ENCODE measurements at places on chromosomes 7 and 10.

DNA sequence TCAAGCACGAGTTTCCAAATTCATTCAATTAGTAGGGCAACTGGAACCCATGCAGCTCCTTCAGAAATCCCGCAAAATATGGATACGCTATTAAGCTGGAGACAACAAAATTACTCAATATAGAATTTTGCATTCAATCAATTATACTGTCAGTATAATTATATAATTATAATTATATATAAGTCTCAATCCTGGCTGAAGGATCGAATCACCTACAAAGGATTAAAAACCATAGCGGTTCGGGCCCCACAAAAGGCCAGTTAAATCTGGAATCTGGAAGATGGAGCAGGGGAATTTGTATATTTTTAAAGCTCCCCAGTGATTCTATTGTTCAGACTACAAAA is 55.7 kb downstream of the FHIP2A start:
- DNase-seq = no peak

DNA sequence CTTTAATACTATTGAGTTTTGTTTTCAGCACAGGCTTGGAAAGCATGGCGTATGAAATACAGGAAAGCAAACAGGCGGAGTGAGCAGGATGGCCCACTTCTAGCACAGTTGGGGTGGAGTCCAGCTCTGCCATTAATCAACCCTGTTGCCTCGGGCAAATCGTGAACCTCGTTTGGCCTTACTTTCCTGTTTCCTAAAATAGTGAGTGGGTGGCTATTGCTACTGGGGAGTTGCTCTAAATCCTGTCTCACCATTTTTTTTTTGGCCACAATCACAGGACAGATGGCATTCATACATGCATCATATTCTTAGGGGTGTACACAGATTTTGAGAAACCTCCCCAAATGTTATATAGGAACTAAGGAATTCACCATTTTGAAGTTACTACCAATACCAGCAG is 157.8 kb downstream of the ANLN start:
- no peak for DNase-seq

- DNase-seq = no peak
These were observed 12.5 kb upstream of the NKX6-2 start for GRCh38 chr10:132798403-132798802.

DNA sequence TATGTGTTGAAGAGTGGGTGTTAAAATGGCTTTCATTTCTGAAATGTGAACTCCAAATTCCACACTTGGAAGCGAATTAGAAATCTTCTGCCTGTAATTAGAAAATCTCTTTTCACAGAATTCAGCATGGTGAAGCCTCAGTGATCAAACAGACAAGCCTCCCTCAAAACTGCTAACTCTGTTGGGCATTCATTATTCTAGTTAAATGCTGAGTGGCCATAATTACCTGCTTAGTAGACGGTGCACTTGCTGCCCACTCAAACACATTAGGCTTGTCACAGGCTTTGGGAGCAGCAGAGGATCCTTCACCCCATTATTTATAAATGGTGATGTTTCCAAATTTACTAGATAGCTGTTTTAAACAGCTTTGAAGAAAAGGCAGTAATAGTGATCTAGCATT is 177.2 kb upstream of the PCLO start:
- DNase-seq = no peak

DNA sequence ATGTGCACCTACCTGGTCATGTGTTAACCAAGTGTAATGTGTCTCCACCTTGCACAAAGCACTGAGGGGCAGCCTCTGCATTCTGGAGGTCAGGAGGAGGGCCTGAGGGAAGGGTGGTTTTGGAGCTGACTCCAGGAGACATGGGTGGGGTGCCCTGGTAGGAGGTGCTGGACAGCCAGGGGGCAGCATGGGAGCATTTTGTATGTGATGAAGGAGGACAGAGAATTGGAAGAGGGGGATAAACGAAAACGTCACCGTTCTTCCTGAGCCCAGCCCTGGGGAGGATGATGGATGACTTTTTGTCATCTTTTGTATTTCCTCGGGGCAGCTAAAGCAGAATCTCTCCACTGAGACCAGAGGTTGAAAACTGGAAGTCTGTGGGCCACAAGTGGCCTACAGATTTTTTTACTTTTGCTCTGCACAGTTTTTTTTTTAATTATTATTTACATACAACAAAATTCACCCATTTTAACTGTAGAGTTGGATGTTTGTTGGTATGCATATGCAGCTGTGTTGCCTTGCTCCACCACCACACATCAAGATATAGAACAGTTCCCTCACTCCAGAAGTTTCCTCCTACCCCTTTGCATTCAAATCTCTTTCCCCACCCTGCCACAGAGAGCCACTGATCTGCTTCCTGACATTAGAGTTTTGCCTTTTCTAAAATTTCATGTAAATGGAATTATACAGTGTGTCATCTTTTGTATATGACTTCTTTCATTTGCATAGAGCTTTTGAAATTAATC is 242.5 kb downstream of the VTI1A start:
- peak; percentile 14 for DNase-seq

DNA sequence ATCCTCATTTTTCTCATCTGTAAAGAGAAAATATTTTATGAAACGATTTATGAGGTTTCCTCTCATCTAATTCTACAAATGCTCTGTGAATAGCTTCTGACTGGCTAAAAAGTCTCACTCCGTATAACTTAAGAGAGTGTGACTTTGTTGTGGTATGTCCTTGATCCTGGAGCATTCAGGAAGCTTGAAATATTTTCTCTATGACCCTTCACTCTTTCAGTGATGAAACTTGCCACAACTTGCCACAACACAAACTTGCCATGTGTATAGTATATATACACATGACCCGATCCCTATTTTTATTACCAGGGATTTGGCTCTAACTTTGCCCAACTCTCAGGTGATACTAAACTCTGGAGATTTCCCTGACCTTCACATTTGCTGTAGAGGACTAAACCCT is 74.1 kb downstream of the TES start:
- DNase-seq = no peak

- DNase-seq = no peak
These were observed 334.8 kb downstream of the WDR11 start for GRCh38 chr10:121185816-121186455.

DNA sequence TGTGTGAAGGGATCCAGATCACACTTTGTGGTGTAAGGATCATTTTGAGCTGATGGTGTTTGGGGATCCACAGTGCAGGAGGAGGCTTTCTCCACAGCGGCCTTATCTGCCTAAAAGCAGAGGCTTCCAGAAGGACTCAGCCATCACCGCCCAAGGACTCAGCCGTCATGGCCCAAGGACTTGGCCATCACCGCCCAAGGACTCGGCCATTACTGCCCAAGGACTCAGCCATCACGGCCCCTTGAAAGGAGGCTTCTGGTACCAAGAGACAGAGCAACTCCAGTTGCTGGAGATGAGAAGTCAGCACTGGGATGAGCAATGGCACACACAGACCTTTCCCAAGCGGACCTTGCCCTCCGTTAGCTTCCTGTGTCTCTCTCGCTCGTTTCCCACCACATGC is 6.0 kb upstream of the CFAP46 start:
- no peak for DNase-seq

DNA sequence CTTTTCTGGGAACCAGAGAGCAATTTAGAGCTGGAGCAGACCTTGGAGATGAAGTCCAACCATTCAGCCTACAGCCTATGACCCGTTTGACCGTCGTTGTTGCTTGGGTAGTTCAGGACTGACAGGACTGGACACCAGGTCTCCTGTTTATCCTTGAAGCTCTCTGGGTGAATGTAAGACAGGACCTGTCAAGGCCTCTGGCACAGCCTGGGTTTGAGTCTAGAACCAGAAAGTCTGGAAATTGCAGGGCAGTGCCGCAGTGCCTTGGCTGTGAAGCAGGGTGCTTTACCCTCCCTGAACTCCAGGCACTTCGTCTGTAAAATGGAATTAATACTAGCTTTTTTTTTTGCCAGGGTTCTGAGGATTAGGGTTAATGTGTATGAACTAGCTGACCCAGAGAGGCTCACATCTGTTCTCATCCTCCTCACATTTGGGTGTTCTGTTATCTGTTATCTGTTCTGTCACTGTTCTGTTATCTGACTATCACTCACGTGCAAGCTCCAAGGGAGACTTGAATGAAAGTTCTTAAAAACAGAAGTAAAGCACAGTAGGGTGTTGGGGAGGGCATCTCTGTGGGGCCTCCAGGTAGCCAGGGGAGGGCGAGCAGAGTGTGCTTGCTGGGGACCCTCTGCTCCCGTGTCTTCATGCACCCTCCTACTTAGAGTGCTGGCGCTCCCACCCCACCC is 9.9 kb downstream of the BLVRA start:
- DNase-seq = no peak

DNA sequence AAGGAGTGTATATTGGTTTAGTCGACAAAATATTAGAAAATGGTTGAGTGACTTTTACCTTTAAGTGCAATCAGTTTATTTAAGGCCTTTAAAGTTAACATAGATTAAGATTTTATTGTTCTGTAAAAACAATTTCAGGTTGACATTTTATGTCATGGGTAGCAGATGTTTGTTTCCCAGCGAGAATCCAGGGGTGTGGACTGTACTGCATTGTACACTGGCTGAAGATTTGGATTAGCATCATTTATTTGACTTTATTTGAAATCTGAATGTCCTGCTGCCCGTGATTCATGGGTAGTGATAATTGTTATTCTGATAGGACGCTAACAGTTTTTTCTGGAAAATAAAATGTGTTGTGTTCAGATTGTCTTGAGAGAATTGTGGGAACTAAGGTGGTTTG is 39.3 kb downstream of the RBM33 start:
- DNase-seq = no peak

DNA sequence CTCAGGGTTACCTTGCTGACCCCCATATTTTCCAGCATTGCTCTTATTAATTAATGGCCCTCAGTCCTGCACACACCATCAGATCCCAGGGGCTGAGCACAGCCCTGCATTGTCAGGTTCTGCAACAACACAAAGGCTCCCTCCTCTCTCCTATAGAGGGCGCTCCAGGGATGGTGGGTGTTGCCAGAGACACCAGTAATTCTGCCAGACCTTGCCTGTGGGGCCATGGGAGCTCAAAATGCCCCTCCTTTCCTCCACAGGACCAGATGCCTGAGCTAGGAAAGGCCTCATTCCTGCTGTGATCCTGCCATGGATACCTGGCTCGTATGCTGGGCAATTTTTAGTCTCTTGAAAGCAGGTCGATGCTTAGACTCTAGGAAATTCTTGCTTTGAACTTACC is 42.8 kb upstream of the PRSS58 start:
- DNase-seq = peak; percentile 62

GRCh38 chr10:132589681-132590080 is 52.1 kb downstream of the INPP5A start:
- DNase-seq = no peak

DNA sequence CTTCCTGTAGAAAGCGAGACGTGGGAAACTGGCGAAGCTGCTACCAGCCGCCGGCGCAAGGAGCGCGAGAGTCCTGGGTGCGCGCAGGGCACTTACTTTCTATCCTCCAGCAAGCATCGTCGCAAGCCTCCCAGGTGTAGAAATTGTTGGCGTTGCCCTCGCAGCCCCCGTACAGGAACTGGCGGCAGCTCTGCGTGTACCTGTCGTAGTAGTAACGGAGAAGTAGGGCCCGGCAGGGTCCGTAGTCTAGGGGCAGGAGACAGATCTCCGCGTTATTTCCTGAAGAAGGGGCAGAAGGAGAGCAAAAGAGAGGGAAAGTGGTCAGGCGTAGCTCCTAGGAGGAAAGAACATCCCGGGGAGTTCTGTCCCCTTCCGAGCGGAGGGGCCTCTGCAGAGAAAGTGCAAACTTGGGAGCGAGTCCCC is 501 bp downstream of the TFPI2 start:
- DNase-seq = peak; percentile 20

DNA sequence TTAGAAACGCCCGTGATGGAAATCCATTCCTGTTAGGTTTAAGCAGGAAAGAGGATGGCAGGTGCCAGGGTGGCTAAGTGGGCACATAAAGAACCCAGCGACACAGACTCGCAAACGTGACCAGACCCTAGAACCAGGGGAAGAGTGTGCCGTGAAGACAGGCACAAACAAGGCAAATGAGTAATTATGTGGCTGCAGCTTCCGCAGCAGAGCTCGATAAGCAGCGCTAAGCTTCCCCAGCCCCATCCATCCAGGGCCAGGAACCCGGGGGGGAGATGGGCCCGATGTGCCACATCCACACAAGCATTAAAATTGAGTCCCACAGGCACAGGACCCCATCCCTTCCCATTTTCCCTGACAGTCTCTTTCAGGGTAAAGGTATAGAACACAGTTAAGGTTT is 14.0 kb upstream of the ZFAND2A start:
- no peak for DNase-seq

- no peak for DNase-seq
These were observed 314.1 kb downstream of the WDR11 start for GRCh38 chr10:121165276-121165675.

DNA sequence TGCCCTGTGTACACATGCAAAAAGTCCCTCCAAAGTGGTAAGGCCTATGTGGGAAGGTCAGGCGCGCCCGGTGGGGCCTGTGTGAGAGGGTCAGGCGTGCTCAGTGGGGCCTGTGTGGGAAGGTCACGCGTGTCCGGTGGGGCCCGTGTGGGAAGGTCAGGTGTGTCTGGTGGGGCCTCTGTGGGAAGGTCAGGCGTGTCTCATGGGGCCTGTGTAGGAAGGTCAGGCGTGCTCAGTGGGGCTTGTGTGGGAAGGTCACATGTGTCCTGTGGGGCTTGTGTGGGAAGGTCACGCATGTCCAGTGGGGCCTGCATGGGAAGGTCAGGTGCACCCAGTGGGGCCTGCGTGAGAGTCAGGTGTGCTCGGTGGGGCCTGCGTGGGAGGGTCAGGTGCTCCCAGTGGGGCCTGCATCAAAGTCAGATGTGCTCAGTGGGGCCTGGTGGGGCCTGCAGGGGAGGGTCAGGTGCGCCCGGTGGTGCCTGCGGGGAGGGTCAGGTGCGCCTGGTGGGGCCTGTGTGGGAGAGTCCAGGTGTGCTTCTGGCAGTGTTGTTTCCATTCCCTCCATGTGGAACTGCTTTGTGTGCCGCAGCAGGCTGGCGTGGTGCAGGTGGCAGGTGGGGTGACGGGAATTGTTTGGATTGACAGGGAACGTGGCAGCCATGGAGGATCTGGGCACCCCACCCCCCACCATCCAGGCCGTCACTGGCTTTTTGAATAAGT is 15.4 kb downstream of the LRRC27 start:
- no peak for DNase-seq
